Motor neuron (in vitro differentiated cells): ENCODE measurements at places on chromosomes 3 and 15. TPM values are rescaled to one million over a fixed set of nuclear protein-coding genes. Genes with fewer than 3 reads are reported as not detected.

The IGSF11 gene
- 3.5 and 4.7 TPM in 2 replicates for total RNA-seq

The PODXL2 gene
- total RNA-seq, result 46.0 and 54.8 TPM in 2 replicates

The COL6A5 gene
- 0.22 and 0.50 TPM in 2 replicates for total RNA-seq

The P2RY14 gene
- 1.6 and 1.8 TPM in 2 replicates for total RNA-seq

The ITIH3 gene
- total RNA-seq, result 0.22 and 6.4 TPM in 2 replicates

The TEX9 gene
- total RNA-seq, result 6.2 and 6.3 TPM in 2 replicates

The AMIGO3 gene
- total RNA-seq, result 0.31 and 0.82 TPM in 2 replicates

The ISLR gene
- 1.5 and 1.6 TPM in 2 replicates for total RNA-seq

The FBXL2 gene
- total RNA-seq, result 12.5 and 19.0 TPM in 2 replicates

The PRR20G gene
- 0.36 TPM in 1 of 2 replicates, not detected in the other for total RNA-seq

The PP2D1 gene
- total RNA-seq, result 0.78 and 0.92 TPM in 2 replicates

The SENP8 gene
- 3.7 and 5.0 TPM in 2 replicates for total RNA-seq

The TJP1 gene
- 32.0 and 34.4 TPM in 2 replicates for total RNA-seq

The NMNAT3 gene
- total RNA-seq, result 12.6 and 14.4 TPM in 2 replicates

The FYTTD1 gene
- 29.6 and 29.8 TPM in 2 replicates for total RNA-seq

The CPLX3 gene
- 0.11 and 0.19 TPM in 2 replicates for total RNA-seq

The P4HTM gene
- 16.0 and 19.1 TPM in 2 replicates for total RNA-seq

The DNAH12 gene
- total RNA-seq, result 6.6 and 9.7 TPM in 2 replicates

The PRR23C gene
- total RNA-seq, result 0.13 TPM in 1 of 2 replicates, not detected in the other

The GHRL gene
- total RNA-seq, result 0.75 and 0.97 TPM in 2 replicates

The TTC21A gene
- total RNA-seq, result 7.0 and 16.1 TPM in 2 replicates

The CD80 gene
- total RNA-seq, result 0.14 and 0.41 TPM in 2 replicates

The DUOX1 gene
- total RNA-seq, result 0.72 and 2.0 TPM in 2 replicates

The IL1RAP gene
- total RNA-seq, result 3.6 and 5.2 TPM in 2 replicates

The DLL4 gene
- 3.8 and 4.2 TPM in 2 replicates for total RNA-seq

The SLC12A1 gene
- 23.0 and 23.5 TPM in 2 replicates for total RNA-seq

The NR2E3 gene
- 0.97 and 1.4 TPM in 2 replicates for total RNA-seq

The KIF15 gene
- total RNA-seq, result 1.4 and 3.1 TPM in 2 replicates

The CFAP100 gene
- total RNA-seq, result 0.42 and 1.1 TPM in 2 replicates

The MCF2L2 gene
- total RNA-seq, result 0.70 and 0.81 TPM in 2 replicates

The KNG1 gene
- not detected in 2 replicates for total RNA-seq

The RETNLB gene
- total RNA-seq, result not detected in 2 replicates

The HIGD2B gene
- 0.22 and 0.25 TPM in 2 replicates for total RNA-seq

The GHSR gene
- total RNA-seq, result not detected in 2 replicates

The GPR156 gene
- total RNA-seq, result 2.3 and 2.6 TPM in 2 replicates

The SENP2 gene
- 28.5 and 30.1 TPM in 2 replicates for total RNA-seq

The NR1I2 gene
- 0.26 and 0.37 TPM in 2 replicates for total RNA-seq

The KLF15 gene
- 1.4 and 1.6 TPM in 2 replicates for total RNA-seq
